ENCODE measurements at places on chromosomes 12 and 14.

- no peak for DNase-seq
Observed at GRCh38 chr14:42057111-42057510, 450.4 kb downstream of the LRFN5 start.

DNA sequence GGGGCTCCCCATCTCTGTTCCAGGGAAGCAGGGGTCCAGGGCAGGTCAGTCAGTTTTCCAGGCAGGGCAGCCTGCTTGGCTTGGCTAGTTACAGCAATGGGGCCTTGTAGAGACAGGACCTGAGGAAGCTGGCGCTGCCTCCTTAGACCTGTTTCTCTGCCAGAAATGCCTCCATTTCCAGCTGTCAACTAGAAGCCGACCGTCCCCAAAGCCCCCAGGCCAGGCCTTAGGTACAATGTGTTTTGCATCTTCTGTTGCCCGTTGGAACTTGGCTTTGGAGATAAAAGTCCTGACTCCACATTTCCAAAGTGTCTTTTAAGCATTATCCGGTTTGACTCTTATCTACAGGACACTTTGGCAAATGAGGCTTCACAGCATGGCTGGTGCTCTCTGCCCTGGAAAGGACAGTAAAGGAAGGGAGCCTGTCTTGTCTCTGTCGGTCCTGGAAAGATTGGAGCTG is 42.6 kb downstream of the KRT80 start:
- no peak for DNase-seq

GRCh38 chr14:70885343-70886022 is 21.8 kb upstream of the PCNX1 start:
- no peak for DNase-seq

DNA sequence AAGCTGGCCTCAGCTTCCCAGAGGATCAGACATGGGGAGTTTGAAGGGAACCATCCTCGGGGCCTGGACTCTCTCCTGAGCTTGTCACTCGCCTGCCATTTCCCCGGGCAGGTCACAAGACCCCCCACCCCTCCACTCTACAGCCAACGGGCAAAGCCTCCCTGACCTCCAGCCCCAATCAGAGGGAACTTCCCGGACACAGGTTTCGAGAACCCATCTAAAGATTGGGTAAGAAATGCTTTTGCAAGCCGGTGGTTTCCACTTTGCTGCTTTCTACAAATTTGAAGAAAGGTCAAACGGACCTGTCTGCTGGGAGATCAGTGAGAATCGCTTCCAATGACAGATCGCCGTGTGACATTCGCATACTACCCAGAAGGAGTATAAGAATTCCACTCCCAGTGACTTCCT is 89.6 kb downstream of the SCARB1 start:
- no peak for DNase-seq

DNA sequence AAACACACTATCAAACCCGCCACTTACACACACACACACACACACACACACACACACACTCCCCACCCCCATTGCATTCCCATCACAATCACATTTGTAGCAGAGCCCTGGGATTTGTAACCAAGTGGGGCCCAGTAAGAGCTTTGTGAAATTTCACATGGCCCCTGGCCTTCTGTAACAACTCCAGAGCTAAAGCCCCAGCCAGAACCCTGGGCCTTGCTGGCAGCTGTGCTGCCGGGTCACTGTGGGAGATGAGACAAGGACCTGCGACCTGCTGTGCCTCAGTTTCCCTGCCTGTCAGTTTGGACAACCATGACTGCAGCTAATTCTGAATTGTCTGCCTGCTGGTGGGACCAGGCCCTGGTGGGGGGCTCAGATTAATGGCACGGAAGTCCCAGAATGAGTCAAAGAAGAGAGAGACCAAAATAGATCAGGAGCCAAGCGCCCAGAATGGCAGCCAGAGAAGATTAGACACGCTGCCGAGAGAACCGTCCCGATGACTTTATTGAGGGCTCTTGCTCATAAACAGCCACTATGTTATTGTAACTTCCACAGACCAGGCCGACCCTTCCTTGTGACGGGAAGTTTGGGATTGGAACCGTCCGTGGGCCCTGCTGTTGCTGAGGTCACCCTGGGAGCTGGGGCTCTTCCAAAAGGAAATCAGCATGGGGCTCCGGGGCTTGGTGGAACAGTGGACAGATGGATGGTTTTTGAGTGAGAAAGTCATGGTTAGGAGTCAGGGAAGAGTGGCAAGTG is 123.1 kb downstream of the ZFP36L1 start:
- no peak for DNase-seq

GRCh38 chr12:25767606-25768005 is 190.9 kb upstream of the RASSF8 start:
- DNase-seq, result no peak

DNA sequence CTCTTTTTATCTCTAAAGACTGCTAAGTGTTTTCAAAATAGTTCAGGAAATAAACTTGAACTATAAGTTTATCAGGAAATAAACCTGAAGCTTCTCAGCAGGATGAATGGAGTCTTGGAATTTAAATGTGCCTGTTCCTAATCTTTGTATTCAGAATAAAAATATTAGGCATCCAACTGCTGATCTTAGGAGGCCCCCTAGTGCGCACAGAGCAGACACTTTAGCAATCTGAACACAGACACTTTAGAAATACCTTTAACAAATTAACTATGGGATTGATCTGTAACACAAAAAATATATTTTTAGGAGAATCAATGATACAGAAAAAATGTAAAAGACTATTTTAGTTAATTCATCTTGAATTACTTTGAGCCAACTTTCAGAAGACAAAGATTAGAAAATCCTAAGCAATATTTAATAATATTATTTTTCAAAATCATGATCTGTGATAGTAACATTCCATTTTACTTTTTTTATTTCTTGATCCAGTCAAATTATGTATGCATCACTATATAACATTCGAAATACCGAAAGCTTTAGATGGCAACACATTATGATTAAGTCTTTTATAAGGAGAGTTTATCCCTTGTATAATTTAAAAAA is 80.9 kb downstream of the SLC41A2 start:
- peak; percentile 8 for DNase-seq

DNA sequence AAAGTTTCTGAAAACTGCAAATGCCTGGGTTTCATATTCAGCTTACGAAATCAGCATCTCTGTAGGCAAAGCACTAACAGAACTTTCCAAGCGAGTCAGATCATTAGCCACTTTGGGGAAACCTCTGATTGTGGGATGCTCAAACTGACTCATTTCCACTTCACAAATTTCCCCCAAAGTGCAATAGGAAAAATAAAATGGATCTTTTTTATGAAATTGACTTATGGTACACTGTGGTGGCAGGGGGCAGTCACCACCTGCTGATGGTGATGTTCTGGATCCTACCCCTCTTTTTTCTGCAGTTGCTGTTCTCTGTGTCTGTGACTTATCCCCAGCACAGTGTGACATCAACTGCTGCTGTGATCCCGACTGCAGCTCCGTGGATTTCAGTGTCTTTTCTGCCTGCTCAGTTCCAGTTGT is 5.6 kb downstream of the TCTN1 start:
- no peak for DNase-seq

- no peak for DNase-seq
Observed at GRCh38 chr14:62097072-62097471, 334.9 kb downstream of the SNAPC1 start.

DNA sequence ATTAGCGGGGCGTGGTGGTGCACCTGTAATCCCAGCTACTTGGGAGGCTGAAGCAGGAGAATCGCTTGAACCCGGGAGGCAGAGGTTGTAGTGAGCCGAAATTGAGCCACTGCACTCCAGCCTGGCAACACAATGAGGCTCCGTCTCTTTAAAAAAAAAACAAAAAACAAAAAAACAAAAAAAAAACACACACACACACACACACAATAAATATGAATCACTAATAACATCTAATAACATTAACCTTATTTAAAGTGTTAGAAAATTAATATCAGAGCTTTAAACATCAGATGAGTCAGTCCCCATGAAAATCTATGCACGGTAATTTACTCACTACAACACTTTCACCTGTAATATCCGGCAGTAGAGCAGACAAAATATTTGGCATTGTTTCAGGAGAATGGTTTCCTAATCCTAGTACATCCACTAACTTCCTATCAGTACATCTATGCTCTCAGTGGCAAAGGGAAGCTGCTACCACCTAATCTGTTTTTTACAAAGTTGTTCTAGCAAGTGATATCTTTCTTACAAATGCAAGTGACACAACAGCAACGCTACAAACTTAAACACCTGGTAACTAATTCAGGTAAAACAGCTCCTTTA is 36.2 kb downstream of the MED13L start:
- DNase-seq, result no peak

GRCh38 chr12:127455347-127456265 is 811.4 kb upstream of the TMEM132C start:
- no peak for DNase-seq

DNA sequence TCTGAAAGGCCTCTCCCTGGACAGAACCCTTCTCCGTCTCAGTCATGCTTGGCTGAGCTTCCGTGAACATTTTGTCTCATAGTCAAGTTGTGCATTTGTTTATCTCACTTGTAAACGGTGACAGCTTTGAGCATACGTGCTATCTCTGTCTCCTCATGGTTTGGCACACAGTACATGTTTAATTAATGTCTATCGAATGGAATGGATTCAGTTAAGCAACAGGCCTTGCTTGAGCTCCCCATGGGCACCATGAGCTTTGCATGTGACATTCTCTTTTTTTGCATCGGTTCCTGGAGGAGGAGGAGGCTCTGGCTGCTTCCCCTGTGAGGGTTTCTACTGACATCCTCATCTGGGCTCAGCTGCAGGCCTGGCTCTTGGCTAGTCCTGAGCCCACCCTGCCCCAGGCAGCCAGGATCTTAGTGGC is 80.0 kb downstream of the PRIMA1 start:
- DNase-seq, result no peak

GRCh38 chr12:53211476-53212381 is 4.7 kb upstream of the ITGB7 start:
- no peak for DNase-seq

DNA sequence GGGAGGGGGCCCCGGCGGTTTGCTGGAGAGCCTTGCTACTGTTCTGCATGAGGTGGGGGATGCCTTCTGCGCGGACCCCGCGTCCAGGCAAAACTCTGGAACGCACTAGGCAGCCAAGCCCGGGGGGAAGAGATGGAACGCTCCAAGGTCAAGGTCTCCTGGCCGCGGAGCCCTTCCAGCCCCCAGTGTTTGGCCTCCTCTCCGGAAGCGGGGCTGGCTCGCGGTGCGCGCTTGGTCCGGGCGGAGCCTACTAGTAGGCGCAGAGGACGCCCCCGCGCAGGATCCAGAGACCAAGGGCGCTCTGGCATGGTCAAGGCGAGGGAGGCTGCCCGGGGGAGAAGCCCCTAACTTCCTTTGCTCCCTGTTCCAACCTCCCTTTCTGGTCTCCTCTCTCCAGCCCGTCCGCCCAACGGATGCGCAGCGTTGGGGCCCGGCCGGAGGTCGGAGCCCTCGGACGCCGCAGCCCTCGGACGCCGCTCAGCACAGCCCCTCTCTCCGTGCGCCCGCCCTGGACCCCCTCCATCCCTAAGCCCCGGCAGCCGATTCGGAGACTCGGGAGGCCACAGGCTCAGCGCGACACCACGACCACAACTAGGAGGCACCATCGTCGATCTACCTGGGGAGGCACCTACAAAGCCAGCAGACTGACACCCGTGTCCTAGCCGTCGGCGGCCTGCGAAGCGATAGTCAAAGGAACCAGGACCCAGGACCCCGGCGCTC is 669 bp upstream of the KCNK13 start:
- no peak for DNase-seq

- DNase-seq, result no peak
Observed at GRCh38 chr14:77582511-77582910, 33.9 kb downstream of the SPTLC2 start.

DNA sequence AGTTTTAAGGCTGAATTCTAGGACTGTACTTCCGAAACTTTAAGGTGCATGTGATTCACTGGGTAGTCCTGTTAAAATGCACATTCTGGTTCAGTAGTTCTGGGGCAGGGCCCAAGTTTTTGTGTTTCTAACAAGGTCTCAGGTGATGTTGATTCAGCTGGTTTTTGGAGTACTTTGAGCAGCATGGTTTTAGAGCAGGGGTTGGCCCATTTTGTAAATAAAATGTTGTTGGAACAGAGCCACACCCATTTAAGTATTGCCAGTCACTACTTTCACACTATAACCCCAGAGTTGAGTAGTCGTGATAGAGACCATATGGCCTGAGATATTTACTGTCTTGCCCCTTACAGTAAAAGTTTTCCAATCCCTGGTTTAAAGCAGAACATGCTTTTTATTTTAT is 111.3 kb downstream of the SYNE2 start:
- DNase-seq, result no peak

DNA sequence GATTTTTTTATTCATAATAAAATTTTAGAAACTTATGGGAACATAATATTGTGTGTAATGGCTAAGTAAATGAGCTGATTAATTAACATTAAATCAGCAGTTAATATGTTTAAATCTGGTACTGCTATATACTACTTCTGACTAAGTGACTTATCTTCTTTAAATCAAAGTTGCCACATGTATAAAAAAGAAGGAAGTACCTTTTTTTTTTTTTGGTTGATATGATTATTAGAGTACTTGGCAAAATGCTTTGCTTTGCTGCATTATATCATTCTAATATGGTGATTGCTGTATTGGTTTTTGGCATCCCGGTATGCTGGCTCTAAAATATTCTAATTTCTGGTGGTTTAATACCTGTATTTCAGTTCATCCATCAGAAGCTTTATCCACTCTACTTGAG is 319.1 kb upstream of the RGS6 start:
- DNase-seq, result no peak

- DNase-seq, result no peak
Observed at GRCh38 chr12:93163260-93164036, 214.3 kb upstream of the NUDT4 start.

DNA sequence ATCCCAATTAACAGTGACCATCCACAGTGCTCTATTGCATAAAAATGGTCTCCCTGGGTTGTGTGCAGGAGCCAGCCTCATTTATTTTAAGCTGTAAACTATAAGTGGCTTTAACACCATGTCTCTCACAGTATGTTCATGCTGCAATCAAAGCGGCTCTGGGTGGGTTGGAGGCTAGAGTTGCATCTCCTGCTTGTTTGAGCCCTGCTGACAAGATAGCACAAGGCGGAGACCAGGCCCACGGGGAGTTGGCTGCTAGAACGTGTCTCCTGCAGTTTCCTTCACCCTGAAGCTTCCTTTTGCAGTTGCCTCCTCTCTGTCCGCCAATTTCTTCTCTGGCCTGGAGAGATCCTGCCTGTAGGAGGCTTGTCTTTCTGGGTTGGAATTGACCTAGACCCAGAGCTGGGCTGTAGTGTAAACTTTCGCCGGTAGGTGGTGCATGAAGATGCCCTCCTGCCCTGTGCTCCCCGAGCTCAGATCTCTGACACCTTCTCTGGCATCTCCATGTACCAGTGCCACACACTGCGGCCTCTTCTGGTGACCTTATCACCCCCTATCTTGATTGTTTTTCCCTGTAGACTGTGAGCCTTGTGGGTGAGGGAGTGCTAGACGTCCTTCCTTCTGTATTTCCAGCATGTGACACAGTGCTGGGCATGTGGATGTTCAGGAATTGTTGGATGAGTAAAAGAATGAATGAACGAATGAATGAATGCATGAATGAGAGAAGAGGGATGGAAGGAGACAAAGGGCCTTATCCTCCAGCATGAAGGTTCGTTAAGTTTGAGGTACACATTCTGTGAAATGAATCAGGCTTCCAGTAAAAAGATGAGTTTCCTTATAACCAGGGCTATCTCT is 10.4 kb downstream of the OTUB2 start:
- peak; percentile 60 for DNase-seq

- DNase-seq, result no peak
Observed at GRCh38 chr12:72792889-72793288, 520.7 kb downstream of the TRHDE start.

- no peak for DNase-seq
Observed at GRCh38 chr14:74695406-74695805, 17.5 kb downstream of the AREL1 start.

GRCh38 chr14:82720946-82721345 is 1187.3 kb upstream of the SEL1L start:
- DNase-seq, result no peak

- no peak for DNase-seq
Observed at GRCh38 chr14:69794791-69795190, 2.2 kb downstream of the SLC10A1 start.

All from stimulated activated CD8-positive, alpha-beta memory T cell treated with anti-CD3 and anti-CD28 coated beads, Interleukin-12 subunit alpha, Interleukin-12 subunit beta, amount 100 ng/mL, for 1 hour (primary cell).